ENCODE measurements at places on chromosomes 5 and 9.

- no peak for DNase-seq
Observed at GRCh38 chr9:132818588-132818987, 59.5 kb downstream of the AK8 start.

DNA sequence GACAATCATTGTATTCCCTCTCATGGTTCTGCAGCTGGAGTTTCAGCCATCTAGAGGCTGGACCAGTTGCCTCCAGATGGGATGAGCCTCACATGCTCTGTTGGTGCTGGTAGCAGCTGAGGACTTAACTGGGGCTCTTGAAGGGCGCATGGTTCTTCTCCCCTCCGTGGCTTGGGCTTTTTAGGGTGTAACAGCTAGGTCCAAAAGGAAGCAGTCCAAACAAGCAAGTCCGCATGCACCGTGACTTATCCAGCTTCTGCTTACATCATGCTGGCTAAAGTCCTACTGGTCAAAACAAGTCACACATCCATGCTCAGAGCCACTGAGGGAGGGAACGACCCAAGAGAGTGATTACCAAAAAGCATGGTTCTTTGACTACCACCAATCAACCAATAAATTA, 31.6 kb upstream of the SH3RF2 start:
- DNase-seq, result no peak

- DNase-seq, result peak; percentile 63
Observed at GRCh38 chr5:14399054-14399692, 182.4 kb upstream of the OTULINL start.

GRCh38 chr9:130447193-130447816, 2.5 kb downstream of the ASS1 start:
- DNase-seq, result no peak

DNA sequence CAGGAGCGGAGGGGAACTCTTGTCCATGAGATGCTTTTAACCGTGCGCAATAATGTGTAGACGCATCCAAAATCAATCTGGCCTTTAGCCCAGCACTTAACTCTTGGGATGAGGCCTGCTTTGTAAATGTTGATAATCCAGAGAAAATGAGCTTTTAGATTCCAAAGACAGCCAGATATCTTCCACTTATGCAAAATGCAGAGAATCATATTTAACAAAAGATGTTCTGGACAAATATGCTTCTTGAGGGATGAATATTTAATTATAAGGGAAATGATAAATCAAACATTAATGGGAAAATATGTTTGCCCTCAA, 5.6 kb downstream of the S1PR3 start:
- DNase-seq, result no peak

DNA sequence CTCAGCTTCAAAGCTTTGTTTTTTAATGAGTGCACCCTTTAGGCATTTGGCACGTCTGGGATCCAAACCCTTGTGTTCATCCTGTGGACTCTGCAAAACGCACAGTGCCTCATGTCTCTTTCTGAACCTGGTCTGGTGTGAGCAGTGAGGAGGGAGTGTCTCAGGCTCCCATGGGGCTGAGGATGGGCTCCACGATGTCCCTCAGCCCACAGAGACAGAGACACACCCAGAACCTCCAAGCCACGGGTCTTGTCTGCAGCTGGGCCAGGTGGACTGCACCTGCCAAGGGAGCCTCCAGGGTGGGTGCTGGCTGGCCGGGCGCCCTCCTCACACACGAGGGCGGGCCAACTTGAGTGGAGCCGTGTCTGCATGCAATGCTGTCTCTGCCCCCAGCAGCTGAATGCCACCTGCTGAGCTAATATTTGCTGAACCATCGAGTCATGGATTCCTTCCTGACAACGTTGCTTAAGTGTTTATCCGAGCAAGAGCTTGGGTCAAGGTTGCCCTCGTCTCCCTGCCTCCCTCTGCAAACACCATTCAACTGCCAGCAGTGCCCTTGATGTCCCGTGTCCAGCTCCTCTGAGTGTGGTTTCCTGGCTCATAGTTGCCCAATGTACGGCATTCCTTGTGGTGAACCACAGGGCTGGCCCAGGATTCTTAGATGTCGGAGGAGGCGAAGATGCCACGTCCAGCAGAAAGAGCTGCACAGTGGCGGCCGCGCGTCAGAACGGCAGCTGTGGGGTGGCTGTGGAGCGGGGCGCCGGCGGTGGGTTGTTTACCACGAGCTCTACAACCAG, 31.4 kb upstream of the LPCAT1 start:
- DNase-seq, result peak; percentile 99

DNA sequence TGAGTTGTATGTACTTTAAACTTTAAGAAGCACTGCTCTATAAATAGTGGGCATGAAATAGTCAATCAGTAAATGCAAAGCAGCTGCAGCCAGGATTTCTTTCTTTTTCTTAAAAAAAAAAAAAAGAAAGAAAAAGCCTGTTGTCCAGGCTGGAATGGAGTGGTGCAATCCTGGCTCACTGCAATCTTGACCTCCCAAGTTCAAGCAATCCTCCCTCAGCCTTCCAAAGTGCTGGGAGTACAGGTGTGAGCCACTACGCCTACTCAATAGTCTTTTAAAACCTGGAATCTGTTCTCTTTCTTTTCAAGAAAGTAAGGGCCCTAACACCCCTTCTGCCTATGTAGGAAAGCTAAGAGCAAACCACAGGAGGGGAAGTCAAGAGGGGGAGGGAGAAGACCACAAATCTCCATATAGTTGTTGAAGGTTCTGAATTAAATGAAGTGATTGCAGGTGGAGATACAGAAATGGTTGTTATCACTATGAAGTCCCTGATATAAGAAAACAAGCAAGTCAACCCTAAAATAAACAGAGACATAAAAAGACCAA, 20.6 kb upstream of the TPD52L3 start:
- DNase-seq, result peak; percentile 23

DNA sequence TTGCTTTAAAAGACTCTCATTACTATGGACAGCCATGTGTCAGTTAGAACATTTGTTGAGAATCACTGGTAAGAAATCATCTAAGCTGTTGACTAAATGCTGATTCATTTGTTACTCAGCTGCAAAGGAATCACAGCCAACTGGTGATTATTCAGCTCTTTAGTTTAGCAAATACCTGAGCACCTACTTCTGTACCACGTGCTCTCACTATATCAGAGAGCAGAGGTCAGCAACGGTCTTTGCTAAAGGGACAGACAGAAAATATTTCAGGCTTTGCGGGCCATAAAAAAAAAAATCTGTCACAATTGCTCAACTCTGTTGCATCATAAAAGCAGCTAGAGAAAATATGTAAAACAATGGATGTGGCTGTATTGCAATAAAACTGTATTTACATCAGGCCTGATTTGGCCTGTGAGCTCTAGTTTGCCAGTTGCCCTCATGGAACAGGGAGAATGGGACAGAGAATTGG, 377.6 kb downstream of the DNAH5 start:
- peak; percentile 88 for DNase-seq

GRCh38 chr9:71822456-71822855, 54.1 kb upstream of the CEMIP2 start:
- DNase-seq, result no peak

DNA sequence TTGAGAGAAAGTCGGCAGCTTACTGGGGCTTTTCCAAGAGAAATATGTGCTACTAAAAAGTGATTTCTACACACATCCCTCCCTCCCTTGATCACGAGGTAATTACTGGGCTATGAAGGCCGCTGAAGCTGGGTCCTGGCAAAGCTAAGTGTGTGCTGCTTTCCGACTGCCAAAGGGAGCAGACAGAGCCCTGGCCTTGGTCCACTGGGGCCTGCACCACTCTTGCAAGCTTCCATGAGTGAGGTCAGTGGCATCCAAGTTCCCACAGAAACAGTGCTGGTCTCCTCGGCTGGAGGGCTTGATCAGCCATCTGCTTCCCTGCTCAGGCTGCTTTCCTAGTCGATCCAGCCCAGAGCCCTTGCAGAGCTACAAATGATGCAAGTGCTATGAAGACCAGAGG, 154.8 kb upstream of the LHFPL2 start:
- DNase-seq, result no peak

DNA sequence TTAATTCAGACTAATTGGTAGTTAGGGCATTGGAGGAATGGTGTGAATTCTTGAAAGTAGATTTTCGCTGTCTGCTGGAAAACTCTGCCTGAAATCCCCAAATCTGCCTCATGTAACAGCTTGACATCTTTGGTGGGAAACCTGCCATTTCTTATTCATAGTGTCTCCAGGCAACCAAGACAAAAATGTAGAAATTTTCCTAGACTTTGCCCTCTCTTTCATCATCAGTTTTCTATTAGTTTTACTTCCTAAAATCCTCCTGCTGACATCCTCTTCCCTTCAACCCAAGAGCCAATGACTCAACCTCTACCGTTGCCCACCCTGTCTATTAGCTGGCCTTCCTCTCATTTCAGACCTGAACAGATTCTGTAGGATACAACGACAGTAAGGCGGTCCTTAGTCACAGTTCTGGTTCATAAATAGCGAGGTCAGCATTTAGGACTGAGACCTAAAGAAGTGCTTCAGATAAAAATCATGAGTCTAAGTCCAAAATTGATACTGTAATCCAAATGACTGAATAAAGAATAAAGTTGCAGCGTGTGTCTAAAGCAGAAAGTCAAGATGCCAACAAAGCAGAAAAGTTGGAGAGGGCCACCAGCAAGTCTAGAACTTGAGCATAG, 133.9 kb downstream of the MUSK start:
- DNase-seq, result no peak

DNA sequence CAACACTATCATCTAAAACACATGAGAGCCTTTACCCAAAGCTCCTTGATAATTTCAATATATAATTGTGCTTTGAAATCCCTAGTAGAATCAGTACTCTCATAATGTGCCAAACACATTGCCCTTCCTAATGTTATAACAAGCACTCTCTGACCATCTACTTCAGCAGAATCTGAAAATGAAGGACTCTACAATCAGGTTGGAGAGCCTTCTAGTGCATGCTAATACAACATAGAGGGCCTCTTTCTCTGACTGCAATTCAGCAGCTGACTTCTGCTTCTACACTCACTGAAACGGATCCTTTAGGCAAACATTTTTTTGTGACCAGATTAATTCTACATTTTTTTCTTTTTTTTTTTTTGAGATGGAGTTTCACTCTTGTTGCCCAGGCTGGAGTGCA, 155.6 kb downstream of the EPB41L4A start:
- DNase-seq, result no peak

DNA sequence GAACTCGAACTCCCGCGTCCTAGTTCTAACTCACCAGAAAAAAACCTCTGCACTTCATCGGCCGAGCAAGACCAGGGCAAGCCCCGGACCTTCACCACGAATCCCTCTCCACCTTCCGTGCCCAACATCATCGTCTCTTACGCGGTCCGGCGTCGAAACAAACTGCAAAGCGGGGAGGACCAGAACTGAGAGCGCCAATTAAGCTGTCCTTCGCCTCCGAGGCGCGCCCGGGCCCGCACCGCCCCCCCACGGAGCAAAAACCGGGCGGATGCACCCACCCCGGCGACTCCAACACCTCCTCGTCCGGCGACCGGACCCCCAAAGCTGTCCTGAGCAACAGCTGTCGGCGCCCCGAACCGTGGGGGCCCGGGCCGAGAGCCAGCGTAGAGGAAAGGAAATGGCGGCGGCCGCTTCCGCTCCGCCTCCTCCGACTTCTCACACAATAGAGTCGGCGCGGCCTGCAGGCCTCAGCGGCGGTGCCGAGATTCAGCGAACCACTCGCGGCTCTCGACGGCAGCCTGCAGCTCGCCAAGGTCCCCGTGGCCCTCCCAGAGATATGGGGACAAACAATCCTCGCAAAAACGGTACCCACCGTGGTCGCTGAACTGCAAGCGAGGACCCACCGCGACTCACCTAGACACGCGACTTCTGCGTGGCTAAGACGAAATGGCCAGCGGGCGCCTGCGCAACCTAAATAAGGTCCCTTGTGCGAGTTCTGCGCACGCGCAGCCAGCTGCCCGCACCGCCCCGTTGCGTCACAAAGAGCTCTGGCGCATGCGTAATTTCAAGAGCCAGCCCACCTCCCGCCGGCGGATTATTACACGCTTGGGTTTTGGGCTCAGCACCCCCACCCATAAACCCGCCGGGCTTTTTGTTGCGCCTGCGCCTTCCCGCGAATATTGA, at the start of gene HNRNPH1:
Gene HNRNPH1, minus strand, starts transcription at position 669 of the 903 bp plus-strand sequence. Its CDS starts 538 bp downstream, at position 131.
- DNase-seq, result peak; percentile 96

GRCh38 chr9:19049917-19050636, 850 bp downstream of the RRAGA start:
- peak; percentile 31 for DNase-seq

GRCh38 chr5:153619771-153620170, 129.3 kb downstream of the GRIA1 start:
- DNase-seq, result peak; percentile 46

GRCh38 chr9:127706836-127707241, at the start of gene CFAP157:
CFAP157 (plus strand) TSS chr9:127706988; CDS start chr9:127707032, 44 bp downstream.
- no peak for DNase-seq

GRCh38 chr5:12147513-12147912, 243.3 kb upstream of the CTNND2 start:
- no peak for DNase-seq

DNA sequence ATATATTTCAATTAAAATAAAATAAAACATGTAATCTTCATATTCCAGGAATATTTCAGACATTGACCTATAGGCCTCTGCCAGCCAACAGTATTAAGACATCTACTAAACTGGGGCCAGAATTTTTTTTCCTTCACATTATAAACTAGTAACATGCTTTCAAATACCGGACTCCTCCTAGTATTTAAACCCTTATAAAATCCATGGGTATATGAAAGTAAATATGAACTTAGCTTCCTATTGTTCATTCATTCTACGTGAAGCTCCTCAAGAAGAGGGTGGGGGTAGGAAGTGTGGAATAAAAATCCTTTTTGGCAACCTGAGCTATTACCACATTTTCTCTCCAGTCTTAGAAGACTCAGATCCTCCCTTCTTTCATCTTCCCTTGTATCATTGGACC, 16.4 kb downstream of the SEMA5A start:
- no peak for DNase-seq

DNA sequence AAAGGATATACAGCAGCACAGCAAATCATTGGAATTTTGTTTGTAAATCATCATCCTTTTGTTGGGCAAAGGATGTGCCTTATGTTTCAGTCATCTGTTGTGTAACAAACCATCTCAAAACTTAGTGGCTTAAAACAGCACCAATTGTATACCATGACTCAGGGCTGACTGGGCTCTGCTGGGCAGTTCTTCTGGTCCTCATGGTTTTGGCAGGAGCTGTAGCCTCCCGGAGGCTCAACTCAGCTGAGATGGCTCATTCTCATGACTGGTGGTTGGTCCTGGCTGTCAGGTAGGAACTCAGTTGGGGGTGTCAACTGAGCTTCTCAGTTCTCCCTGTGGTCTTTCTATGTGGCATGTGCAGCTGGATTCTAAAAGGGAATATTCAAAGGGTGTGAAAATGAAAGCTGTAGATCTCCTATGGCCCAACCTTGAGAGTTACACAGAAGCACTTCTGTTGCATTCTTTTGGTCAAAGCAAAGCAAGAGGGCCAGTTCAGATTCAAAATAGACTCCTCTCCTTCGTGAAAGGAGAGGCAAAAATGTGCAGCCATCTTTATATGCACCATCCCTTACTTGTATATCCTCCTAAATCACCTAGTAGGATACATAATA, 39.1 kb upstream of the CPEB4 start:
- DNase-seq, result no peak

- no peak for DNase-seq
Observed at GRCh38 chr5:82384034-82384750, 106.0 kb upstream of the RPS23 start.

- peak; percentile 91 for DNase-seq
Observed at GRCh38 chr9:87862536-87863268, 20.0 kb upstream of the SPATA31E1 start.
